NB4 (cell line): ENCODE measurements at places on chromosomes 7 and 10.

DNA sequence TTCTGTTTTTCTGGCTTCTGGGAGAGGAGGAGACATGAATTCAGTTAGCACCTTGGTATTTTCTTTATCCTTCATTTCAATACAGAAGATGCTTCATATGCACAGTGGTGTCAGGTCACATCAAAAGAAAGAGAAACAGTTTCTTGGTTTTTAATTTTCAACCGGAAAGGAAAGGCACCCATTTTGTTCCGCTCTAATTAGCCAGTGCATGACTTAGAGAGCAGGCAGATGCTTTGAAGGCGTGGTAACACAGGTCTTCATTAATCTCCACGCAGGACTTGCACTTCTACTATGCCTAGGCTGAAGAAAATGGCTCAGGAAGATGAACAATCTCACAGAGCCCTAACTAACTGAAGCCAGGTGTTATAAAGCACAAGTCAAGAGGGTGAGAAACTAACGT, 70.4 kb upstream of the ATRNL1 start:
- no peak for DNase-seq

DNA sequence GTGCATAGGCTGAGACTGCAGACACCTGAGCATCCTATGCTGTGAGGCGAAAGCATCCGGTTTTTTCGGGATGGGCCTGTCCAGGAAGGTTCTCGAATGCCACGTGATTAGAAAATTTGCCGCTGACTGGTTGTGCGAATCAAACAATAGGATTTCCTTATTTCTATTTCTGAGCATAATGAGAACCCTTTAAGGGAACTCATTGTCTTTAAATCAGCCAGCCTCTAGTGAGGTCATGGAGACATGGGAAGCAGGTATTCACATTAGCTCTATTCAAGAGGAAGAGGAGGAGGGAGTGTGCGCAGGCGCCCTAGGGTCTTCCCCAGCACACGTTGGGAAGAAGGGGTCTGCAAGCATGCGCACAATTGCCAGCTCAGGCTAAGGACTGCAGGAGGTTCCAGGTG, 5.6 kb downstream of the GIMAP1 start:
- DNase-seq, result no peak

DNA sequence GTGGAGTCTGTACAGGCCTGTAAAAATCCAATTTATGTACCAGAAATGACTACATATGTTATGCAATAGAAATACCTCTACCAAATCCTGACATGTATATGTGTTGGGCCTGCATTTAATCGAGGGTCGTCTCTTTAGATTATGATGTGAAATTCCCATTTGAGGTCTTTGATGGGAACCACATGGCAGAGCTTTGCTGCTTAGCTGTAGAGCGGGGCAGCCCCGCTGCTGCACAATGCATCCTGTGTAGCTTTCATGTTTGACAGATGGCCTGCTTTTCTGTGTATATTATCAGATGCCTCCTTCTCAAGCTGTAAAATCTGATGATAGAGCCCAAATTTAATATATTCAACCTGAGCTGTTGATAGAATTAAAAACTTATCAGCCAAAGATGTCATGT, 65.8 kb downstream of the RAB18 start:
- no peak for DNase-seq

DNA sequence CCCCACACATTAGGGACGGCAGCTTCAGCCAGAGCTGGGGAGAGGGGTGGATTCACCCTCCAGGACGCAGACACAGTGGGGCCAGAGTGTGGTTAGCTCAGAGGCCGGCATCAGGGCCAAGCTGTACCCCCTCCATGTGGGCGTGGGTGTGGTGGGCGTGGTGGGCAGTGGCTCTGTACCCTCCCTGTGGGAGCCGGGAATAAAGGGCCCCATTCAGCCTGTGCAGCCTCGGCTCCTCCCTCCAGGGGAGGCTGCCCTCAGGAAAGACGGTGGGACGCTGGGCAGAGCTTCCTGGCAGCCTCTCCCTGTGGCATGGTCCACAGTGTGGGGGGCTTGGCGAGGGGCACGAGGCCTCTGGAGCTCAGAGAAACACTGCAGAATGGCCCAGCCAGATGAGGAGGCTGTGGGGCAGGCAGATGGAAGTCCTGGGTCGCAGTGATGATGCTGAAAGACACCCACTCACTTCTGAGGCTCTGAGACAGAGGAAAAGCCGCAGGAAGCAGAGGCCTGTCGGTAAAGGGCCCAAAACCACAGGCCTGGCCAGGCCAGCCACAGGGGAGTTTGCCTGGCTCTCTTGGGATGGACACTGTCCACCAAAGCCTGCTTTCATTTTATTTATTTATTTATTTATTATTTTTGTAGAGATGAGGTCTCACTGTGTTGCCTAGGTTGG, 108.0 kb downstream of the SH3PXD2A start:
- DNase-seq, result no peak

DNA sequence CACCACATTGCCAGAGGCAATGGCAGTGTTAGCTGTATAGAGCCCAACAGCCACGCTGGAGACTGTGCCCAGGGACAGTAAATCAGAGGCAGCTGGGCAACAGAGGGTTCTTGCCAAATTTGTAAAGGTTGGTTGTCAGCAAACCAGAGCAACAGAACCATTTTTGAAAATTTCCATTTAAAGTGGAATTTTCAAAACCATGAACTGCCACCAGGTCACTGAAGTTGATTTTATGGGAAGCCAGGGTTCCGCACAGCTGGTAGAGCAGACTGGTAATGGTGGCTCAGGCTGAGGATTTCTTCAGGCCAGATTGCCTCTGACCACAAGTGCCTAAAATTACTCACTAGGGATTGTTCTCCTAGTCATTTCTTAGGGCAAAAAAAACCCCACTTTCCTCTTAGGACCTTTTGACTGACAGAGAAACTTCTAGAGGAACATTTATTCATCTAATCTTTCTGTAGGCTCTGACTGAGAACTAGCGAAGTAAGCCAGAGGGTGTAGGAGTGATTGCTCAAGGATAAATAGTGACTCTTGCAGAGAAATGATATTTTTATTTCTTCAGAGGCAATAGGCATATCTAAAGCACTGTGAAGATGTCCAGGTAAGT, 342.4 kb downstream of the BBS9 start:
- no peak for DNase-seq

GRCh38 chr10:113273181-113274163, 279.4 kb upstream of the HABP2 start:
- no peak for DNase-seq
